CD8-positive, alpha-beta memory T cell (primary cell): ENCODE measurements at places on chromosomes 1 and 21. TPM values are rescaled to one million over a fixed set of nuclear protein-coding genes. Genes with fewer than 3 reads are reported as not detected.

The SORT1 gene
- 3.0 TPM for total RNA-seq

DNA sequence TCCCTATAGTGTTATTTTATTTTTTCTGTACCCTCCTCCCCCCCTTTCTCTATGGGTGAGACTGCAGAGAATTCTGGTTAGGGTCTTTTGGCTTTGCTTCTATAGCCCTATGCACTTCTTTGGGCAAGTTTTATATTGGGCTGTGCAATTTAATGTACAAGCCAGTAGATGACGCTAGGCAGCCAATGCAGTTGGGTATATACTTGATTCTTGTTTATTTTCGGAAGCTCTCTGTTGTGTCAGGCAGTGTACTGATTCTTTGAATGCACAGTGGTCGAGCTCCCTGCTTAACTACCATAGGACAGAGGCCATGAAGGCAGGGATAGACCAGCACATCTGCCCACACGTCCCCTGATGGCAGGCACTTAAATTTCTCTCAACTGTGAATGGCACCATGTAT lies 34.1 kb upstream of the GPR52 start:
- no peak overlapping the region for H3K4me3 ChIP-seq
- H3K27me3 ChIP-seq = no peaks in the 10 kb centered on the region
- no peak overlapping the region for H3K27ac ChIP-seq
- no peak for DNase-seq
- H3K4me1 ChIP-seq = no peaks in the 10 kb centered on the region

The SLAMF9 gene
- total RNA-seq = not detected

GRCh38 chr1:15259622-15260007 lies 12.6 kb downstream of the FHAD1 start:
- H3K4me1 ChIP-seq = no peaks in the 10 kb centered on the region
- no peak overlapping the region for H3K27ac ChIP-seq
- H3K27me3 ChIP-seq = peaks cover 7% of the 10 kb centered on the region
- H3K36me3 ChIP-seq = no peaks in the 10 kb centered on the region

DNA sequence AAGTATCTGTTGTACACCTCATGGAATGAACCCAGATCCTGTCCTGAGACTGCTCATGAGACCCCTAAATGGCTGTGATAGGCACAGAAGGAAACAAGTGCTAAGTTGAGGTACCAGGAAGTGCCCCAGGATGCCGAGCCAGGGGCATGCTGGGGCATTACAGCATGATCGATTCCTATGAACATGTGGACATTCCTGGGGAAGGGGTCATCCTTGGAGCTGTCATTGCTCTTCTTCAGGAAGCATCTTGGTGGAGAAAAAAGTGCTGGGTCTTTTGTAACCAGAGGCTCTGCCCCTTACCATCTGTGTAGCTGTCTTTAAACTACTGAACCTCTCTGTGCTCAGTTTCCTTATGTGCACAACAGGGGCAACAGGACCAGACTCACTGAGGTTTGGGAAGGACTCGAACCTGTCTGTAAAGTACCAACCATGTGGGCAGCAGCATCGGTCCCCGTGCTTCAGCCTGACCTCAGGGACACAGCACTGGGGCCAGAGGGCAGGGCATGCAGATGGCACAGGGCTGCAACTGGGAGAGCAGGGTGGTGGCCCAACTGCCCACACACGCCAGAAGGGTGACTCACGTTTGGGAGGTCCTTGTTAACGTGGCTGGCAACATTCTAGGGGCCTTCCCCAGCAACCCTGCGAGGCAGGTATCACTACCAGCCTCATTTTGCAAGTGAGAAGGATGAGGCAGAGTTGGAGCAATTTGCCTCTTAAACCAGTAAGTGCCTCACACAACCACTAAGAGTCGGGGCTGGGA lies 142.3 kb upstream of the EDN2 start:
- peaks cover 11% of the 10 kb centered on the region for H3K4me1 ChIP-seq
- no peaks in the 10 kb centered on the region for H3K36me3 ChIP-seq
- no peak overlapping the region for H3K27ac ChIP-seq

The LRRIQ3 gene
- 2.0 TPM for total RNA-seq

GRCh38 chr1:121483961-121484424 lies 299.2 kb downstream of the SRGAP2C start:
- no peak overlapping the region for H3K27ac ChIP-seq
- H3K4me3 ChIP-seq = no peak overlapping the region
- H3K36me3 ChIP-seq = no peaks in the 10 kb centered on the region
- no peaks in the 10 kb centered on the region for H3K4me1 ChIP-seq

DNA sequence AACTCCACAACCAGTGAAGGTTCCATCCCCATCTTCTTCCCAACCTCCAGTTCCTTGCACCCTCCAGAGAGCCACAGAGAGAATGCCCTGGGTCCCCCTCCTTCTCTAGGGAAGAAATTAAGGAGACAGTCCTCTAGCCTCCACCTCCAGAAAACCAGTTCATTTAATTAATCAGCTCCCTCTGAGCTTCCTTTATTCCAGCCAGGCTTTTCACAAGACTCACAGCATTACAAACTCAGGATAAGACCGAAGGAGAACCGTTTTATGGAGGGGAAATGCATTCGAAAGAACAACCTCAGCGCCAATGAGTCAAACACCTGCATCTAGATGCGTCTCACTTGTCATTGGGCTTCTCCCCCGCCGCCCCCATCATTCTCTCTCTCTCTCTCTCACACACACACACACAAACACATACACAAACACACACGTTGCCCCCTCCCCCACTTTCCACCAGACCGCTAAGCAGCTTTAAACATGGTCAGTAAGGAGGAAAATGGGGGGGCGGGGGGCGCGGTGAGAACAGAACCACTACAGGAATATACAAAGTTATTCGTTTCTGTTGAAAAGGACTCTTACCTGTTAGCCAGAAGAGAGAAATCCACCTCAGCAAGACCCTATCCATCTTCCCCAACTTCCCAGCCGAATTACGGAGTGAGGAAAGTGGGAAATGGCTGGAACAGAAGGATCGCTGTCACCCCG lies 544 bp downstream of the ILDR2 start:
- H3K27ac ChIP-seq = no peak overlapping the region
- H3K27me3 ChIP-seq = peaks cover 12% of the 10 kb centered on the region
- peaks cover 13% of the 10 kb centered on the region for H3K4me1 ChIP-seq
- peak; percentile 2 for DNase-seq

- no peaks in the 10 kb centered on the region for H3K27me3 ChIP-seq
- H3K4me3 ChIP-seq = no peak overlapping the region
- DNase-seq = no peak
Observed at GRCh38 chr21:39385299-39386145, 36.6 kb upstream of the HMGN1 start.

- H3K4me1 ChIP-seq = no peaks in the 10 kb centered on the region
- DNase-seq = no peak
- H3K4me3 ChIP-seq = no peak overlapping the region
Observed at GRCh38 chr1:171248841-171249240, 547 bp downstream of the FMO1 start.

The CD53 gene
- 194 TPM for total RNA-seq

- no peak overlapping the region for H3K27ac ChIP-seq
- no peak overlapping the region for H3K4me3 ChIP-seq
- H3K27me3 ChIP-seq = no peaks in the 10 kb centered on the region
- no peak for DNase-seq
Observed at GRCh38 chr21:33286076-33286475, 19.9 kb downstream of the IL10RB start.

The SPATA46 gene
- not detected for total RNA-seq

GRCh38 chr1:173330149-173330951 lies 123.2 kb upstream of the TNFSF4 start:
- H3K27ac ChIP-seq = no peak overlapping the region
- H3K4me3 ChIP-seq = no peak overlapping the region
- H3K4me1 ChIP-seq = peaks cover 7% of the 10 kb centered on the region
- no peaks in the 10 kb centered on the region for H3K36me3 ChIP-seq
- no peaks in the 10 kb centered on the region for H3K27me3 ChIP-seq
- DNase-seq = no peak

The OR14A2 gene
- total RNA-seq = not detected

The ARHGEF19 gene
- total RNA-seq = 6.8 TPM

DNA sequence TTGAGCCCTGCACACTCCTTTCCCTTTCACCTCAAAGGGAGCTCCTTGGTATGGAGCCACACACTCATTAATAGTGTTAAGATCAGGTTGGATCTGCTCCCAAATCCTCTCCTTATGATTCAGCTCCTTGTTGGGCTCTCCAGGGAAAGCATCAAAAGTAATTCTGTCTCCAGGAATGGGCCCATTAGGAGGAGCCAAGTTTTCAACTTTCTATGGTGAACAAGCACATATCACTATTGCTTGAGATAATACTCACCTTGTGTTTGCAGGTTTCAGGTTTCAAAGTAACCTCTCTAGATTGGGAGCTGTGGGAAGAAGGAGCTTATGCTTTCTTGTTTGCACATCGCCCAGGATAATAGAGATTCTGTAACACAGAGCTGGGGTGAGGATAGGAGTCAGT lies 164.8 kb downstream of the TNFSF18 start:
- peaks cover 12% of the 10 kb centered on the region for H3K4me1 ChIP-seq
- DNase-seq = no peak
- H3K27ac ChIP-seq = no peak overlapping the region
- H3K27me3 ChIP-seq = no peaks in the 10 kb centered on the region
- H3K36me3 ChIP-seq = no peaks in the 10 kb centered on the region
- H3K4me3 ChIP-seq = no peak overlapping the region
